Substantia nigra (tissue), 51 donors: ENCODE measurements at places on chromosomes 16 and 17.

GRCh38 chr17:41013606-41014005, 4.7 kb upstream of the KRTAP3-1 start:
- no peak for DNase-seq

DNA sequence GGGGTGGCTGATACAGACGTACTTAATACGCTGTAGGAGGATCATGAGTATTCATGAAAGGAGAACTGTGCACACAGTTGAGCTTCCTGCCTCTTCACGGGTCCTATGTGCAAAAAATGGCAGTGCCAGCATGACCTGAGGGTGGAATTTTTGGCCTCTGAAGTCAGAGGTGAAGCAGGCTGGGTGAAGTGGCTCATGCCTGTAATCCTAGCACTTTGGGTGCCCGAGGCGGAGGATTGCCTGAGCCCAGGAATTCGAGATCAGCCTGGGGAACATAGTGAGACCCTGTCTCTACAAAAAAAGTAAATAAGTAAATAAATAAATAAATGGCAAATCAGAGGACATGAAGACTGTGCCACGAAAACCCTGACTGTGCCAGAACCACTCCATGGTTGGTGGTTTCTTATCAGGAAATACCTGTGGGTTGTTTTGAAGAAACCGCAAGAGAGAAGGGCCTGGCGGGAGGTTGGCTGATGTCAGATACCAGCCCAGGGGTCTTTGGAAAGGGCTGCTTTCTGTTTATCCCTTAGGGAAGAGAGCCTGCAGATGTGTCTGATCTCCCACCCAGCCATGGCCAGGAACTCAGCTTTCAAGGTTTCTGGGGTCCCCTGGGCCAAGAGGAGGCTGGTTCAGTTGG, 3.4 kb downstream of the ASPSCR1 start:
- DNase-seq: no peak

- DNase-seq: no peak
Observed at GRCh38 chr16:68015681-68016080, at the start of gene DPEP2NB. Gene DPEP2NB (minus strand): TSS chr16:68015911. CDS start chr16:68015770, 141 bp downstream.

DNA sequence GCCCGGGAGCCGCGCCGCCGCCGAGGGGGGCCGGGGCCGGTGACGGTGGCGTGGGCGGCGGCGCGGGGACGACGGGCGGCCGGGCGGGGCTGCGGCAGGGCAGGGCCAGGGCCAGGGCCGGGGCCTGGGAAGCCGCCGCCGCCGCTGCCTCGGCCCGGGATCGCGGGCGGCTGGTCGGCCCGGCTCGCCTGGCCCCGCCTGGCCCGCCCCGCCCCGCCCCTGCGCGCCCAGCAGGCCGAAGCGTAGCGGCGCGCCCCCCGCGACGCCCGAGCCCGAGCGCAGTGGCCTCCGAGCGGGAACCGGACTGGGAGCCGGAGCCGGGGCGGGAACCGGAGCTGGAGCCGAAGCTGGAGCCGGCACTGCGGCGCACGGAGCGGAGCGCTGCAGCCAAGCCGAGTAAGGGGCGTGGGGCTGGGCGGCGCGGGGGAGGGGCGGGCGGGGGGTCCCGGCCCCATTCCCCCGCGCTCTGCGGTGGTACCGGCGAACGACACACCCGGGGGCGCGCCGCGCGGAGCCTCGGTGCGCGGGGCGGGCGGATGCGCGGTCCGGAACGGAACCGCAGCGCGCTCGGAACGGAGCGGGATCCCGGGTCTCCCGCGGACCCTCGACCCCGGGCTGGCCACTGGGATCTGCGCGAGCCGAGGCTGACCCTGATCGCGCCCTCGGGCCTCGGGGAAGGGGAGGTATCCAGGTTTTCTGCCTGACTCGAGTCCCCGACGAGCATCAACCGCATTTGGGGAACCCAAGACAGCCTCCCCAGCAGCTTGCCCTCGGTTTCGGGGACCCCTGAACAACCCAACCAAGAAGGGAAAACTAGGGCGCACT, at the start of gene BEAN1:
Gene BEAN1 (plus strand): TSS at position 260 of the 825 bp plus-strand sequence. CDS start 10,382 bp downstream, outside the sequence.
- DNase-seq: no peak

DNA sequence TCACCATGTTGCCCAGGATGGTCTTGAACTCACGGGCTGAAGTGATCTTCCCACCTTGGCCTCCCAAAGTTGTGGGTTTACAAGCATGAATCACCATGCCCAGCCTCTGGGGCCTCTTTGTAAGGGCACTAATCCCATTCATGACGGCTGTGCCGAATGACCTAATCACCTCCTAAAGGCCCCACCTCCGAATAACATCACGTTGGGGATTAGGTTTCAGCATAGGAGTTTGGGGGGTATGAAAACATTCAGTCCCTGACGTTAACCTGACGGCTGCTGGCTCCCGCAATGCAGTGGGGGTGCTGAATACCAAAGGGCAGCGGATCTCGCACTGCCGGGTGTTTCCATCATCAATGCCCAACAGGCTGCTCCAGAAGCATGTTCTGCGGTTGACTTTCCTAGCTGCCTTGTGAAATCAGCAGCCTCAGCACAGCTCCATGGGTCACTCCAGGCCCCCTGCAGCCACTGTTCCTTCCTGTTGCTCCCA, 120.8 kb upstream of the SEC14L1 start:
- DNase-seq: no peak

GRCh38 chr17:31329221-31329620, 7.8 kb upstream of the EVI2A start:
- DNase-seq: no peak

- no peak for DNase-seq
Observed at GRCh38 chr16:77540646-77541045, 105.8 kb upstream of the ADAMTS18 start.

DNA sequence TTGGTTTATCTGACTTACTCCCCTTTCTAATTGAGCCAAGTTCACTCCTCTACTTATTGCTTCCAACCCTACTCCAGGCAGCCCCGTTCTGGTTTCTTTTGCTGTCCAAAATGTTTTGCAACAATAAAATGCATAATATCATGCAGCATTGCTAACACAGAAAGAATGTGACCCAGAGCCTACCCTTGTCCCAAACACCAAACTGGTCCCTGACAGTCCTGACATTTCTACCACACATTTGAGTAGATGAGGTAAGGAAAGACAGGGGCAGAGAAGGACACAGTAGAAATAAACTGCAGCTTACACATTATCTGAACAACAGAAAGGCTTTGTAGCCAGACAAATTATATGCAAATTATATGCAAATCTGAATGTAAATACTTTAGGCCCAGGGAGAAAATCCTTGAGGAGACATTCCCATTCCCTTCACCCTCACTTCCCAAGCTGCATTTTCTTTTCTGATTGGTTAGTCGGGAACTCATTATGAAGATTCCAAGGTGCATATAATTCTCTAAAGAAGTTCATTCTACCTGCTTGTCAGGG, 31.6 kb downstream of the SOX9 start:
- no peak for DNase-seq

GRCh38 chr16:2288726-2289125, 20.8 kb upstream of the RNPS1 start:
- no peak for DNase-seq

- DNase-seq: no peak
Observed at GRCh38 chr16:13038591-13038990, 137.2 kb downstream of the SHISA9 start.

- DNase-seq: no peak
Observed at GRCh38 chr16:2950353-2950724, 13.7 kb upstream of the KREMEN2 start.

DNA sequence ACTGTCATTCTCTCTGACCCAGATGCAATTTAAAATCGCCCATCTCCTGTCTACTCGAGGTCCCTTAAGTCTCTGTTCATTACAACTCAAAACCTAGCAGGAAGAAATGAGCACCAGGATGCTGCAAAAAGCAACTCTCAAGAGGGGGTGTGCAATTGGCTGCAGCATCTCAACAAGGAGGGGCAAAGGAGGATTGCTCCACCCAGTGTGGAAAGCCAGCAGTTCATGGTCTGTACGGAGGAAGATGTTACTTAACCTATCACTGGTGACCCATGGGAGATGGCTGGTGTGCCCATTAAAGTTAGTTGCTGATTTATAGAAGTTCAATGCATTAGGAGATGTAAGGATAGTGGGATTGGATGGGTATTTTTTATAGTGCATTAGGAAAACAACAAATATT, 147.4 kb downstream of the CDK5R1 start:
- DNase-seq: no peak

- DNase-seq: no peak
Observed at GRCh38 chr16:5166486-5166885, 68.9 kb upstream of the EEF2KMT start.

DNA sequence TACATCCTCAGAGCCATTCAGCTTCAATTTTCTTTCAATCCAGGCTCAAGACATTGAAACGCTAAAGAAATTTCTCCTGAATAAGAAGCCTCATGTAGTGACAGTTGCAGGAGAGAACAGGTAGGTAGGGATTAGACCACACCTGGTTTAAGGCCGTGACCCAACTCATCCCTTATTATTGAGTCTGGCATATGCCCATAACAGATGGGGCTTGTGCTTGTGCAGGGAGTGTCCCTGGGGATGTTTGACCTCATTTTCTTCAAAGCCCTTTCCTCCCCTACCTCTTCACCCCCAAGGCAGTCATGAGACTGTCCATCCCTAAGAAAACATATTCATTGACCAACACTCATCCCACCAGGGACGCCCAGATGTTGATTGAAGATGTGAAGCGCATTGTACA, 24.3 kb downstream of the SUPT6H start:
- DNase-seq: no peak

- peak; percentile 88 for DNase-seq
Observed at GRCh38 chr17:11598274-11599221, at the start of gene DNAH9. Gene DNAH9 (plus strand): TSS chr17:11598470. CDS start chr17:11598499, 29 bp downstream.

- DNase-seq: no peak
Observed at GRCh38 chr17:35390156-35390555, 16.7 kb upstream of the SLFN11 start.

DNA sequence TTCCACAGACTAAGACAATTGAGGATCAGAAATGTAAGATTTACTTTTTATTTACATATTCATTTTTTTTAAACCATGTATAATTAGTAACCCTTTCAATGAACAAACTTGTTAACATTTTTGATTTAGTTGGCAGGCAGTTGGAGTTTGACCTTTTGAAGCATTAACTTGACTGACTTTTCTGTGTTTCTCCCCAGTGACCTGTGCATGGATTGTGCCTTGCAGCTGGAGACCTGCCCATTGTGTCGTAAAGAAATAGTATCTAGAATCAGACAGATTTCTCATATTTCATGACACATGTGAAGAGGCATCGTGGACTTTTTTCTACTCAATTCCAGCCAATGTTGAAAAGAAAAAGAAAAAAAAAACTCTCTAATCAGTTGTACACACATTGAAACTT, 6.4 kb upstream of the ARL2BP start:
- DNase-seq: no peak
